Inflammatory macrophage (primary cell): ENCODE measurements at places on chromosomes 4 and X.
A peak's percentile ranks its signal among the peaks of the same experiment; 100 is the strongest.

DNA sequence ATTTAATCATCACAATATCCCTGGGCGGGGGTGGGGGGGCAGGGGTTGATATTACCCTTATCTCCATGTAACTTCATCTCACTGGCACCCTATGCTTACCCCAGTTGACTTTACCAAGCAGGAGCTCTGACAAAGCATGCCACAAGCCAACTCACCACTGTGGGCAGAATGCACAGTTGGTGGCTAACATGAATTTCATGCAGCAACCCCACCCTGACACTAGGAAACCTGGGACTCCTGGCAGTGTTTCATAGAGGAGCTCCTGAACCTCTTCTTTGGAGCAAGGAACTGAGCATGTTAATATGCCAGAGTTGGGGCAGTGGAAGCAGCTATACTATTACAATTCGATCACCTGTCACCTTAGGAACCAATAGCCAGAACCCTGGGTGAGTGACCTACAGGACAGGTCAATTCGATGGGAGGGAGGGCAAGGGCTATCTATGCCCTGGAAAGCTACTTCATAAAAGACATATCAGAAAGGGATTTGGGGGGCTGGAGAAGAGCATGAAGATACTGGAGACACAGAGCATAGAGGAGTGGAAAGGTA, 97.2 kb upstream of the ACSL4 start:
- no peak for DNase-seq

DNA sequence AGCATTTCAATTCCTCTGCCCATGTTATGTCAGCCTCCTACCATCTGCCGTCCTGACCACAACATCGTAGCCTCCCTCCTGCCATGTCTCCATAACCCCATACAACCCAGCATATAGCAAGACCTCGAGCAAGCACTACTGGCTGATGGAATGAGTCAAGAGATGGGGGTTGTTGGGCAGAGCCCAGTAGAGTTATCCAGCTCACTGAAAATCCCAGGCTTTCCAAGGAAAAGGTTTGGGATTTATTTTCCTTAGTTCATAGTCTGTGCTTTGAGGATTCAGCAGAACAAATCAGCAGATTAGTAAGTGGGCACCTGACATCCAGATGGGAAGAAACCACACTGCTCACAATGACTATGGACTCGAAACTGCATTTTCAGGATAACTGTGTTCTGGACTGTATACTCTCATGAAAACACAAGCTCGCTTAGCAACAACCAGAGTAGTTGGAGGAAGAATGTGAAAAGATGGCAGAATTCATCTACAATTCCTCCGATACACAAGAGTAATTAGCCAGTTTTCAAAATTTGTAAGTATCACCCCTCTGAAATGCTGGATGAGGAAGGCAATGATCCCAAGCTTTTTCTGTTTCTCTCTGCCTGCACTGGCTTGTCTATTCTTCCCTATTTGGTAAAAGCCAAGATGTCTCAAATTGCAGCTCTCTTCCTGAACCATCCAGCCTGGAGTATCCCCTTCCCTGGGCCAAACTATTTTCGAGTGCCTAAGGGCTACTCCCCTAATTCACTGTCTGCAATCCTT, 186.2 kb upstream of the TBL1X start:
- DNase-seq = no peak

DNA sequence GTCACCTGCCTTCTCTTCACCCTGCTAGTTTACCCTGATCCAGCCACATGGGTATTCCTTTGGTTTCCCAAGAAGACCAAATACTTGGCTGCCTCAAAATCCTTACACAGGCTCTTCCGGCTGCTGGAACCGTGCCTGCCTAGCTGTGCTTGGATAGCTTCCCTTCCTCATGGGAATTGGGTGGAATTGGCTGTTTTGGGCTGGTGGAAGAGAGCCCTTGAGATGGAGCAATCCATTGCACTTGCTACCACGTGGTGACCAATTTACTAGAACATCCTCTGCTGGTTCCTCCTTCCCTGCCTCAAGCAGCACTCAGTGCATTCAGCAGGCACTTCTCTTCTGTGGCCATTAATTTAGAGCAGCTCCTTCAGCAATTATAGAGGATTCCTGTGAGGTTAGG, 119.3 kb upstream of the AP1S2 start:
- DNase-seq = peak; percentile 16

DNA sequence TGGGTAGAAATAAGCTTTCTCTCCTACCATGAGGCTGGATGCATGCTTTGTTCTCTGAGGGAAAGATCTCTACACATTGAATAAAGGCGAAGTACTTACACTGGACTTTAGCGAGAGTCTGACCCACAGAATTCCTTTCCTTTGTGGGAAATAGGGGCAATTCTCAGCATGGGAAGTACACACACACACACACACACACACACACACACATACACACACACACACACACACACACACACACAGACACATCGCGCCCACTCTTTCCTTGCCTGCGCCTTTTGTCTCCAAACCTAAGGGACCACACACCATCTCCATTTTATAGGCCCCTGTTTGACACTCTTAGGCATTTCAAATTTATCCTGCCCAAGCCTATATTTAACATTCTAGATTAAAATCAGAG, 83.8 kb downstream of the LUZP4 start:
- no peak for DNase-seq

DNA sequence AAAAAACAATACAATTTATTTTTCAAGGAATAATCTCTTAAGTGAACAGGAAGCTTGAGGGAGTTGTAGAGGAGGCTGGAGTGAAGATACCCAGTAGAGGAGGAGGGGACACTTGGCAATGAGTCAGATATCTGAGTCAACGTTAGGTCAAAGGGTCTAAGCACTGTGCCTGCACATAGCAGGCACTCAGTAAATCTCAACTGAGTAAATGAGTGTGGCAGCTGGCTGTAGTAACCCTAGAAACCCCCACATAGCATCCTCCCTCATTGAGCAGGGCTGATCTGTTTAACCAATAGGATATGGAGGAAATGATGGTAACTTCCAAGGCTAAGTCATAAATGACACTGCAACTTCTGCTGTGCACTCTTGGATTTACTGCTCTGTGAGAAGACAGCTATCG, 186.0 kb upstream of the FAM241A start:
- DNase-seq = peak; percentile 22

DNA sequence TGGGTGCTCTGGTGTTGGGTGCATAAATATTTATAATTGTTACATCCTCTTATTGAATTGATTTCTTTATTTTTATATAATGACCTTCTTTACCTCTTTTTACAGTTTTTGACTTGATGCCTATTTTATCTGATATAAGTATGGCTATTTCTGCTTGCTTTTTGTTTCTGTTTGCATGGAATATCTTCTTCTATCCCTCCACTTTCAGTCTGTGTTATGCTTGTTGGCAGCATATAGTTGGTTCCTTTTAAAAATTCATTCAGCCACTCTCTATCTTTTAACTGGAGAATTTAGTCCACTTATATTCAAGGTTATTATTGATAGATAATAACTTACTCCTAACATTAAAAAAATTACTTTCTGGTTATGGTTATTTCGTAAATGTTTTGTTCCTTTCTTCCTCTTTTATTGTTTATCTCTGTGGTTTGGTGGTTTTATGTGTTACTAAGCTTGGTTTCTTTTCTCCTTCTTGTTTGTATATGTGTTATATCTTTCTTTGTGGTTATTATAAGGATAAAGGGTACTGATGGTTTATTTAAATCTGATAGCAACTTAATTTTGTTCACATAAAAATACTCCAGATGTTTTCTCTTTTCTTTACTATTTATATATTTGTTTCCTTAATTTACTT, 69.5 kb downstream of the IL15 start:
- DNase-seq = no peak

DNA sequence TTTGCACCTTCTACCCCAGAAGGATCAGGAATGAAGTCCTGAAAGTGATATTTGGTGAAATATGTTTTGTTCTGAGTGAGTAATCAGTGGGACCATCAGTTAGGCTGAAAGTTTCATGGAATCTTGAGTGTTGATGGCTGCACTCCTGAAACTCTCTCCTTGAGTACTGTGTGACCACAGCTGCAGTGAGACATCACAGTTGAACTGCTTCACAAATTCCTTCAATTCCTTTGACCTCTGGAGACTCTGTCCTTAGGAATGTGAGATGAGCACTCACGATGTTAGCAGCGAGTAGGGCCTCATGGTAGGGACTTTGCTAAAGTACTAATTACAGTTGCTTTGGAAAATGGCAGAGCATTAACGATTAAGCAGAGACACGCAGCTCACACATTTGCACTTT, 142.9 kb upstream of the SLC4A4 start:
- DNase-seq = no peak

- no peak for DNase-seq
Observed at GRCh38 chr4:111797455-111798163, 347.6 kb upstream of the FAM241A start.

DNA sequence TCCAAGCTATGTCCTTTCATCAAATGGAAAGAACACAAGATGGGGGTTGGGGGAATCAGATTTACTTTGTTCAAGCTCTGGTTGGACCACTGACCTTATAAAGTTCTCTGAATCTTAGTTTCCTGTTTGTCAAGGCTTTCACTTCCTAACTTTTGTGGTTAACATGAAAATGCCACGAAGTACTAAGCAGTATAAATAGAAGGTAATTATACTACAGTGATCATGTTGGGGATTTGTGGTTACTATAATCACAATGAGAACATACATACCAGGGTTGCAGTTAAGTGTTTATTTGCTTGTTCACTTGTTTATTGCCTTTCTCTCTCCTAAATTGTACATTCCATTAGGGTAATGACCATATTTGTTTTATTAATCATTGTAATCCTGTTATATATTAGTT, 53.2 kb downstream of the SPRY1 start:
- peak; percentile 65 for DNase-seq

- no peak for DNase-seq
Observed at GRCh38 chrX:44305921-44306320, 37.6 kb downstream of the EFHC2 start.

GRCh38 chr4:62096881-62097280, 896.8 kb downstream of the ADGRL3 start:
- no peak for DNase-seq

DNA sequence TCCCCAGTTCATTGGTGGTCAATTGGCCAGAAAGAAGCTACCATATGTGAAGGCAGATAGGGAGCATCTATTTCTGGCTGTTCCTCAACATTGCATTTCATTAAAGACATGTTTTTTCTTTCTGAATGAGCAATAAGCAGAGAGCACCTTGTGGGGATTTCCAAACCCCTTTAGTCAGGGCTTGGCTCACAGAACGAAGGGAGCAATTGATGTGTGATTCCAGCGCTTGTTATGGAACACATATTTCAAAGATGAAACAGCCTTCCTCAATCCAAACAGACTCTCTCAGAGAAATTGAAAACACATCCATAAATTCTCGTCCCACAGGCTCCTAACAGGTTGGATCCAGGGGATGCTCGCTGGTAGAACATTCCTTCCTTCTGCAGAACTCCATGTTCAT, 84.1 kb downstream of the CLCN4 start:
- DNase-seq = no peak

- no peak for DNase-seq
Observed at GRCh38 chr4:75490155-75490554, 24.0 kb downstream of the RCHY1 start.

- no peak for DNase-seq
Observed at GRCh38 chr4:95027905-95028618, 270.3 kb downstream of the BMPR1B start.

DNA sequence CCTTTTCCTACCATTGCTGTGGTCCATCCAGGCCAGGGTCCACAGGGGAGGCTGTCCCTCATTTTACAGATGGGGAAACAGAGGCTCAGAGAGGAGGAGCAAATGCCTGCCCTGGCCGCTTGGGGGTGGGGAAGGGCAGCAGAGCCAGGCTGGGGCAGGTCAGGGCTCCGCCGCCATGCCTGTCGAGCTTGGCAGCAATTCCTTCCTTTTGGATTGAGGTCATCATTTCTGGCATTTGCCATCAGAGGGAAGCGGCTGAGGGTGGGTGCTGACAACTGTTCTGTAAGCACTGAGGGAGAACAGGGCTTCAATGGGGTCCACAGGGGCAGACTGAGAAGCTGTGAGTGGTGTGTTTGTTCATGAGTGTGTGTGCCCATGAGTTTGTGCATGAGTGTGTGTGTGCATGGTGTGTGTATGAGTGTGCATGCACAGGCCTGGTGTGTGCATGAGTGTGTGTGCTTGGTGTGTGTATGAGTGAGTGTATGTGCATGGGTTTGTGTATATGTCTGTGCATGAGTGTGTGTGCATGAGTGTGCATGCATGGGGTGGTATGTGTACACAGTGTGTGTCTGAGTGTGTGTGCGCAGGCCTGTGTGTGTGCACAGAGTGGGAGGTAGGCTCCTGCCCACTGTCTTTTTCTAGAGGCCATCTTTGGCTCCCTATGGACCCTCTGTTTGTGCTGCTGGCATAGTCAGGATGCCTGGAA, 115.2 kb downstream of the SORCS2 start:
- DNase-seq = no peak

DNA sequence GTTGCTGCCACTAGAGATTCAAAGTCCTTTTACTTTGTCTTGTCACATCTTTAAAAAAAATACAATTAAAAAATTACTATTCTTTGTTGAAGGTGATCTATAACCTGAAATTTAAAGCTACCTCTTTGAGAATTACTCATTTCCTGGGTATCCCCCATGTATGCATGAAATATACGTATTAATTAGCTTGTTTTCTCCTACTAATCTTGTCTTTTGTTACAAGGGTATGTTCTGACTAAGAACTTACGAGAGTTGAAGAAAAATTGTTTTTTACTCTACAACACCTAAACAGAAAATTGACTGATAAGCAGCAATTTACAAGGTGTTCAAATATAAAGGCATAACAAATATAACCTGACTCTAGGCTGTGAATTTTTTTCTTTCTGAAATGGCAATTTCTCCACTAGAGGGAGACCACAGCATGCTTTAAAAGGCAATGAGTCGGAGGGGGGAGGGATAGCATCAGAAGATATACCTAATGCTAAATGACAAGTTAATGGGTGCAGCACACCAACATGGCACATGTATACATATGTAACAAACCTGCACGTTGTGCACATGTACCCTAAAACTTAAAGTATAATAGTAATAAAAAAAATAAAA, 249.6 kb downstream of the OPHN1 start:
- DNase-seq = peak; percentile 26

DNA sequence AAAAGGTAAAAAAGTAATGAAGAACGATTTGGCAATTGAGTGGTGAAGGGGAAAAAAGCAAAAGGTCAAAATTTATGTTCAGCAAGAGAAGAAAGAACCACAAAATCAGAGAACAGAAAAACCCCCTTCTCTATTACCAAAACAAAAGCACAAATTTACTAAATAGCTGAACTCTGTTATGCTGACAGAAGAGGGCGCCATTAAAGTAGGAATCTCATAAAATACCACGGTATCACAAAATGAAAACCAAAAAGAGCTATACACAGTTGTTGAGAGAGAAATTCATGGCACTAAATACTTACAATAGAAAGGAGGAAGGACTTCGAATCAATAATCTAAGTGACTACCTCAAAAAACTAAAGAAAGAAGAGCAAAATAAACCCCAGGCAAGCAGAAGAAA, 69.6 kb upstream of the CXorf66 start:
- DNase-seq = no peak

GRCh38 chr4:38728631-38729141, 54.1 kb downstream of the TLR10 start:
- no peak for DNase-seq

- DNase-seq = no peak
Observed at GRCh38 chrX:150167482-150168324, 195.4 kb upstream of the MAMLD1 start.
